NCI-H187 treated with DMSO at 0.1 percent for 48 hours (cell line): ENCODE measurements at places on chromosomes 11 and 22.

DNA sequence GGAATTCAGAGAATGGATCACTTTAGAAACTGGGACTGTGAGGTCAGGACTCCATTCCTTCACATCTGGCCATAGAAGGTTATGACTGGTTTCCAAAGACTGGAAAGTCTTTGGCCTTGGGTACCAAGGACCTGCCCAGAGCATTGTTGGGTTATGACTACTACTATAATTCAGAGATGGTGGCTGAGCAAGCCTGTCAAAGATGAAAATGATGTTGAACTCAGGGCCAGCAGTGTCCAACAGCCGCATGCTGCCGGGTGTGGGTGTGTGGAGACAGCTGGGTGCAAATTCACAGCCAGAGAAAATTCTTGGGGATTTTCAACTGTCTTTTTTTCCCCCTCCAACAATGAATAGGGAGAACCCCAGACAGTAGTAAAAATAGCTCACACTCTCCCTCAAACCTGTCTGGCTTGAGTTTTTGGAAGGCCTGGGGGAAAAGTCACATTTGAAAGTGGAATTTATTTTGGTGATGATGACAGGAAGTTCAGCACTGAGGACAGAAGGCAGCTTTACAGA is 166.8 kb upstream of the NCAM1 start:
- DNase-seq = no peak

- DNase-seq = no peak
Measured at GRCh38 chr11:93736129-93736528, 5.2 kb downstream of the TAF1D start.

DNA sequence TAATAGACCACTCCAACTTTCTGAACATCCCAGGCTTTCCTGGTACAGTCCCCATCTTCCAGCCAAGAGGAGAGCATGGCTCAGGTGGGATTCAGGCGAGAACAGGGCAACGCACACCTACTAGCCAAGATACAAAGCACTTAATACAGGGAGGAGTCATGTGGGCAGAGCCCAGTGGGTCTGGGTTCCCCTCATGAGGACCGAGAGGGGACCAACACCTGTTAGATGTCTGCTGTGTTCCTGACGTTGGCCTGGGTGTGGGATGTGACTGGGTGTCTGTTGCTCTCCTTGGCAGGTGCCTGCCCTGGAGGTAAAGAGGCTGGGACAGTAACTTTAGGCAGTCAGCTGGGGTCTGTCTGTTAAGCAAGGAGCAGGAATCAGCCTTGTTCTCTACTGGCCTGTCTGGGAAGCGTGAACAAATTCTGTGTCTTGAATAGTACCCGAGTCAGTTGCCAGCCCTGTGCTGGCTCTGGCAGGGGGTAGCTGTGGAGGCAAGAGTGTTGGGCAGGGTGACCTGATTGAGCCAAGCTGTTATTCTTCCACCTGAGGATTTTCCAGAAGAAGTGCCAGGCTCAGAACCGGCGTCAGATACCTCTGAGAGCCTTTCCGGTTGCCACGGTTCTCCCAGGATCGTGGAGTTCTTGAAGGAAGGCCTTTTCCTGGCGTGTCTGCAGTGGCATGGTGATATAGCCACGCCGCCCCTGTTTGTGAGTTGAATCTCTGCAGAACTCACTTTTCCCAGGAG is 56.3 kb downstream of the BCR start:
- no peak for DNase-seq

DNA sequence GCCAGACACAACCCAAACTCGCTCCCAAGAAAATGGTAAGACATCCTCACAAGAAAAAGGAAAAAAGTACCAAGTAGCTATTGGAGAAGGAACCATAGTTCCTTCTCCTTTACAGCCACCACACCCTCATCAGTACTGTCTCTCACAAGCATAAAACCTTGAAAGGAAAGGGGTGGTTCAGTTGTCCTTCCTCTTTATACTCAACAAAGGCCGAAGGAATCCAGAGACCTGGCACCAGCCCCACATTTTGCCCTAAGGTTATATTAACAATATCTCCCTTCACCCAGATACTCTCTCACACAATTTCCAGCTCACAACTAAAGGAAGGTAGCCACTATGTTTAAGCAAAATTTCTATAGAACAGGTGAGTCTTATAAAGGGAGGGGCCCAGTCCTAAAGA is 8.5 kb downstream of the FHIP1B start:
- DNase-seq = no peak

DNA sequence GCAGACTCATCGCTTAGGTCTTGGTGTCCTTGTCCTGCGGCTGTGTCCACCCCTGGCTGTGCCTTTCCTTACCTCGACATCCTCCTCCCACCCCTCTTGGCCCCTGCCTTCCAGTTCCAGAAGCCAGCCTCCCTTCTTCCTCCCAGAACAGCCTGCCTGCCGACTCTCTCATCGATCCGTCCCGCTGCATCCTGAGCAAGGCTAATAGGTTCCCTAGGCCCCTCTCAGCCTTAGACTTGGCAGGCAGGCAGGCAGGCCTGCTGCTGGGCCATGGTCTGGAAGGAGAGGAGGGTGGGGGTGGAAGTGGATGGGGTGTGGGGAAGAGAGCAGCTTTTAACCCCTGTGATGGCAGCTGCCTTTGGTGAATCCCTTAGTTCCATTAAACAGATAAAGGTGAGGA is 196.7 kb upstream of the TBCEL start:
- DNase-seq = no peak
